ENCODE measurements at places on chromosomes 1 and 21.

DNA sequence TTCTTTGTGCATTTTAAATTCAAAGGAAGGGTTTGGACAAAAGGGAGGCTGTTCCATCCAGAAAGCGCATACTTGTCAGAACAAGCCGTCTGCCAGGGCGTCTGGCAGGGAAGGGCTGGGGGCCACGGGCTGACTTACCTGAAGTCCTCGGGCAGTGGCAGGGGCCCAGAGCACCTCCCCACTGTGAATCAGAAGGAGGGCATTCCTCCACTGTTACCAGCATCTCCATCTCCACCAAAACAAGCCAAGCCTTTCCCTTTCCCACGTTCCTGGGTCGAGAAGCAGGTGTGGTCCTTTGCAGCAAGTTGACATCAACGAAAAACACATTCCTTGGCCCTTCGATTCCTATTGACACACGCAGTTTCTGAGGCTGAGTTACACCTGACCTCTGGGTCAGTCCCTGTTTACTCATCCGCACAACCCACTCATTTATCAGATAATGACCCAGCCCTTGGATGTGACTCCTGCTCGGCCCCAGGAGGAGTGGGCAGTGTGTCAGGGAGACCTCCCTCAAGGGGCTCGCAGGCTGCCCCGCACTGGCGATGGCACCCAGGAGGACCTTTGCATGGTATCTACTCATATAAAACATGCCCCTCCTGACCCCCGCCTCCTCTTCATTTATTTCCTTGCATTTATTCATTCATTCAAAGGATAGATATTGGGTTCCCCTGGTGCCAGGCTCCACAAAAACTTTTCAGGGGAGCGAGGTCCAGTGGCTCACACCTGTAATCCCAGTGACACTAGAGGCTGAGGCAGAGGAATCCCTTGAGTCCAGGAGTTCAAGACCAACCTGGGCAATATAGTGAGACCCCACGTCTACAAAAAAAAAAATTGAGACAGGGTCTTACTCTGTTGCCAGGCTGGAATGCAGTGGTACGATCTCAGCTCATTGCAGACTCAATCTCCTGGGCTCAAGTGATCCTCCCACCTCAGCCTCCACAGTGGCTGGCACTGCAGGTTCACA, 60.2 kb downstream of the TOMM20 start:
- no peak for DNase-seq

DNA sequence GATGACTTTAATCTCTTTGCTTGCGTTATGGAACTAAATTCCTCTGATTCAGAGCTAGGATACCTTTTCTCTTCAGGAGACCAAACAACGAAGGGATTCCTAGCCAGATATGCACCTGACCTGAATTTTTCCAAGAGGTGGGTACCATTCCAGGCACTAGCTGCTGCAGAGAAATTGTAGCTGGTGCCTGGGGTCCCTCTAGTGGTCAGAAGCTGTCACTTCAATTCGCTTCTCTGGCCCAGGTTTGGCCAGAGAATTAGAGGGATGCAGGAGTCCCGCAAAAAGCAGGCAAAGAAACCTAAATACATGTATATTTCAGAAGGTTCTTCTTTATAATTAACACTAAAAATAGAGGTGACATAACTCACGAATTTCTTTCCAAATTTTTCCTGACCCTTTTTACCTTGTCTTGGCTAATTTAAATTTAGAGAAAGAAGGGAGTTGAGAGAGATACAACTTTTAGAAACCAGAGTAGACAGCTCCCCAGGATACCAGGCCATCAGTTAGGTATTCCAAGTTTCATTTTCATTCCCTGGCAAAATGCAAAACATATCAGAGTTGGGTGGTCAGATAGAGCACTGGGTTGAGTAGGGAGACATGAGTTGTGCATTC, 9.6 kb downstream of the ACKR1 start:
- DNase-seq: no peak

- DNase-seq: no peak
These were observed 308.1 kb upstream of the RUNX1 start for GRCh38 chr21:35357041-35357780.

DNA sequence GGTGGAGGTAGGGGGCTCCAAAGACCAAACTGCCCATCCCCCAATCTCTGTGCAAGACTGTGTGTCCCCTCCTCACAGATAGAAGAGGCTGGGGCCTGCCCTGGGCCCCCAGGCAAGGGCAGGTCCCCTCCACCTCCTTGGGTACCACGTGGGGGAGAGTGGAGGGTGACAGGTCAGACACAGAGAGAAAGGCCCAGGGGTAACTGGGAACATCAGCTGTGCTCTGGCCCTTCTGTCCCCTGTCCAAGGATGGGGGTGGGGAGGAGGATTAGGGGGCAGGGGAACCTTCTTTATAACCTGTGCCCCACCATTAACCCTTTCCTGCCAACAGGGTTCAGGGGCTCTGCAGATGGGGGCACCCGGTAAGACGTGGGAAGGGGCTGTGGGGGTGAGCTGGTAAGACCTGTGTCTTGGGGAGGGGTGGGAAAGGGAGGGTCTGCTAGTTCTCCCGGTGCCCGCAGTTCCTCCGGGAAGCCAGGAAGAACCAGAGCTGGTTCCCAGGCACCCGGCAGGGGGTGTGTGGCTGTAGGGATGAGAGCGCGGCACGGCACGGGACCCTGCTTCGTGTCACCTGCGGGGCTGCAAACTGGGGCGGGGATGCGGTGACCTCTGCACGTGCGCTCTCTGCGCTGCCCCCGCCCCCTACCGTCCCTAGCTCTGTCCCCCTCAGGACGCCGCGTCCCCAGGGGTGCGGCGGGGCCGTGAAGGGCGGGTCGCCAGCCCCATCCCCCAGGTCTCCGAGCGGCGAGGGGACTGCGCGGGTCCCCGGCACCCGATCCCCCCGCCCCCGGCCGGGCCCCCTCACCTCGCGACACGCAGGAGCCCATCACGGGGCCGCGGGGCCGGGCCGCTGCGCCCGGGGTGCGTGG, 601 bp downstream of the FAM131C start:
- DNase-seq: no peak

- no peak for DNase-seq
These were observed 21.4 kb downstream of the SETD4 start for GRCh38 chr21:36038701-36039497.

GRCh38 chr1:164685266-164686035, 126.5 kb downstream of the PBX1 start:
- no peak for DNase-seq

GRCh38 chr1:56092684-56093570, 486.4 kb downstream of the PLPP3 start:
- no peak for DNase-seq

GRCh38 chr21:37176716-37177115, 90.4 kb downstream of the VPS26C start:
- no peak for DNase-seq

GRCh38 chr1:65412256-65412983, 8.0 kb upstream of the LEPR start:
- no peak for DNase-seq

GRCh38 chr1:116775116-116775752, 21.0 kb downstream of the CD2 start:
- DNase-seq: no peak

GRCh38 chr1:204989266-204990058, 53.5 kb upstream of the CNTN2 start:
- DNase-seq: no peak

- DNase-seq: no peak
These were observed 327.8 kb downstream of the USH2A start for GRCh38 chr1:216095400-216095799.
